ENCODE measurements at places on chromosomes 7 and 10.

DNA sequence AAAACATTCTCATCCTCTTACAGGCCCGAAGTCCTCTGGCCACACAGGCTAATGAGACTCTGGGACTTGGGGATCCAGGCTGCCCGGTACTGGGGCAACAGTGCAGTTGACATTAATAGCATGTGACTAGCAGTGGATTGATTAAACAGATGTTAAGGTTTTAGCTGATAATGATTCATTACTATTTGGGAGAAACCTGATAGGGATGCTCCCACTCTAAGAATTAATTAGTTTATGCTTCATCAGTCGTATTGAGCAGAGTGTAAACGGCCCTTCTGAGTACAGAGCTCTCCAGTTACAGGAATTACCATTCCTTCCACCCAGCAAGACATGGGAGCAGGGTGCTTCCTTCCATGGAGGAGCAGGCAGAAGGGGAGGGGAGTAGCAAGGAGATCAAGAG, 82.7 kb downstream of the RPS24 start:
- no peak for DNase-seq

DNA sequence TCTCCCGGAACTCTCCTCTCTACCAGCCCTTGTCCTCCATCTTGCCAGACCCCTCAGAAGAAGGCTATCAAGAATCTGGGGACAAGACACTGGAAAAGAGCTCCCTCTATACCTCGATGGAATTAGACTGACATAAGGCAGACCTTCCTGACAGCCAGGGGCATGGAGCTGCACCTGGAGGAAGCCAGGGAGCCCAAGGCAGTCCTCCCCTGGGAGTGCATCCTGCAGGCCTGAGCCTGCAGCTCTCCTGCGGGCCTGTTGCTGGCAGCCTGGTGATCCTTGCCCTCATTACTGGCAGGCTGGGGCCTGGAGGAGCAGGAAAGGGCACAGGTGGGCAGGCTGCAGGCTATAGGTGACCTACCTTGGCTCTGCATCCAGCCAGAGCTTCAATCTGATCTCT, 323.4 kb downstream of the GRID1 start:
- DNase-seq, result no peak

DNA sequence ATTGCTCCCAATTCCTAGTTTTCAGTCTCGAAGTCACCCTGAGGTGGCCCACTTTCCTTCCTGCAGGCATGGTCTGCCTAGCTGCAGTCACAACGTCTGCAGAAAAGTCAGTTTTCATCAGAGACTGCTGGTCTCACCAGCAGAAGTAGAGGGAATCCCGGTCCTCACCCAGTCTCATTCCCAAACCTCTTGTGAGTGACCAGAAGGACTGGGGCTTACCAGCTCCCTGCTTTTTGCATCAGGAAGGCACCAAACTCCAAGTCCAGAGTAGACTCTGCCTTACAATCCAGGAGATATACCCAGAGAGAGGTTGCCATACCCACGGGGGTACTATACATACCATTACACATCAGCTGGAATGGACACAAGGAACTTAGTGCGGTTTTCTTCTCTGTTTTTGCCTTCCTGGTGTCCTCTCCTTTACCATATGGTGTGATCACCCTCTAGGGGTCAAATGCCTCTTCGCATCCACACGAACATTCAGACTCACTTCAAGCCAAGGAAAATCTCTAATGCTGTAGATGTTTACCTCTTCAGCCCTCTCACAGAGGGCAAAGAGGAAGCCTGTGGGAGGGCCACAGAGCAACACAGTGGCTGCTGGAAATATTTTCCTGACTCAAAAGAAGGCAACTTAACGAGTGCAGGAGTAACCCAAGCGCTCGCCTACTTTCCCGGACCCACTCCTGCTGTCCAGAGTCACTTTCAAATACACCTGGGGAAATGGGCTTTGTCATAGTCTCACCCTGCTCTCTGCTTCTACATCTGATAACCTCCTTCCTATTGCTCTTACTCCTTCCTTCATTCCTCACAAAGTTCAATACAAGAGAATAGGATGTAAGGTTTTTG, 220.9 kb downstream of the C7orf25 start:
- peak; percentile 17 for DNase-seq

DNA sequence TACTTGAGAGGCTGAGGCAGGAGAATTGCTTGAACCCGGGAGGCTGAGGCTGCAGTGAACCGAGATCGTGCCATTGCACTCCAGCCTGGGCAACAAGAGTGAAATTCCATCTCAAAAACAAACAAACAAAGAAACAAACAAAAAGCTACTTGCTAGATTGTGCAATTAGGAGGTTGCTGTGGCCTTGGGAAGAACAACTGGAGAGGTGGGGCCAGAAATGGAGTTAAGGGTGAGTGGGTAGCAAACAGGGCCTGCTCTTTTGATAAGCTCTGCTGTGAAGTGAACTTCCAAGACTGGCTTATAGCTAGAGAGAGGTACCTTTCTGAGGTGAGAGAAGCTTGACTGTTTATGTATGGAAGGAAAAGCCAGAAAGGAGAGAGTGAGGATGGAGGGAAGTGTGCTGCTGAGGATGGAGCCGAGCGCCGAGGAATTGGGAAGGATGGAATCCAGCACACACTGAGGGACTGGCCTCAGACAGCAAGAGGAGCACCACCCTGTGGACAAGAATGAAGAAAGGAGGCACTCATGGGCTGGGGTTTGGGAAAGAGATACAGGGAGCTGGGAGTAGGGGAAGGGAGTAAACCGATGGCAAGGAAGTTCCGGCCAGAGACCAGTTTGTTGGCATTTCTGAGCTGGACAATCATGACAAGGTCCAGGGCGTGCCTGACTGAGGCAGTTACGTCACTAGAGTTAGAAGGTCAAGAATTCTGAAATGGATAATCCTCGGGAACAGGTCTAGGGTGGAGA, 7.0 kb upstream of the RPEL1 start:
- no peak for DNase-seq

GRCh38 chr10:97572214-97572989, at the start of gene ANKRD2:
Gene ANKRD2 (plus strand): TSS chr10:97572779. CDS start chr10:97572789, 10 bp downstream.
- peak; percentile 93 for DNase-seq

DNA sequence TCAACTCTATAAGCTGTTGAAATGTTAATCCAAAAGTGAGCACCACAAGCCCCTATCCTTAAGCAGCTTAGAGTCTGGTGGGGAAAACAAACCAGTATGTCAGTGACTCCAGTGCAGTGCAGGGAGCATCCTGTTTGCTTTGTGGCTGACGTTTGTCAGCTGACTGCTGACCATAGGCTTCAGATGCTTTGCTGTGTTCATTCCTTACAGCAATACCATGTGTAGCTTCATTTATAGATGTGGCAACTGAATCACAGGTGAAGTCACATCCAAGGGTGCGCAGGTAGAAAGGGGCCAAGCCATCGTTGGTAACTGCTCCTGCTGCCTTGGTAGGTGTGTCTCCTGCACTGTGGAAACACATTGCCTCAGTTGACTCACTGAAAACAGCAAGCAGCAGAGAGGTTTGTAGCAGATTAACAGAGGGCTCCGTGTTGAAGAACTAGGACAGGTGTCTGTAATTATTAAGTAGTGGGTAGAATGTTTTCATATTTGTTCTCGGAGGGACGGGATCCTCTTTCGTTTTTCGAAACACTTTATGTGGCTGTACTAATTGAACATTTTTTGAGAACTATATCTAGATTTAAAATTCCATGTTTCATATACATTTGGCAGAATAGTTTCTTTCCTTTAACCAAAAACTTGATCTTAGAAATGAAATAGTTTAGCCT, 2.0 kb downstream of the INSIG1 start:
- peak; percentile 34 for DNase-seq

DNA sequence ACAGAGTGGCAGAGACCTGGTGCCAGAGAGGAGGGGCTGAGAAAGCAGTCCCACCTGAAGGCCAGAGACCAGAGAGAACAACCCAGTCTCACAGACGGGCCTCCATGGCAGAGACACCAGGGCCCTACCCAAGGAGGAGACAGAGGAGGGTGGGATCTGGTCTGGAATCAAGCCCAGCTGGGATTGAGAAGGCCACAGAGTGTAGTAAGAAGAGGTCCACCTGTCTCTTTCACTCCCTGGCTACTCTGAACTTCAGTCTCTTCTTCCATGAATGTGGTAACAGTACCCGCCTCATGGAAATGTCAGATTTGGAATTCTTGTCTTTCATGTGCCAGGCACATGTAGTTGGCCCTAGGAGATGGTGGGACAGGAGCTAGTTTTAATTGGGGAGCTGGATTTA, 55.6 kb downstream of the CLIP2 start:
- no peak for DNase-seq

GRCh38 chr7:135272303-135272702, 38.7 kb downstream of the STRA8 start:
- no peak for DNase-seq

DNA sequence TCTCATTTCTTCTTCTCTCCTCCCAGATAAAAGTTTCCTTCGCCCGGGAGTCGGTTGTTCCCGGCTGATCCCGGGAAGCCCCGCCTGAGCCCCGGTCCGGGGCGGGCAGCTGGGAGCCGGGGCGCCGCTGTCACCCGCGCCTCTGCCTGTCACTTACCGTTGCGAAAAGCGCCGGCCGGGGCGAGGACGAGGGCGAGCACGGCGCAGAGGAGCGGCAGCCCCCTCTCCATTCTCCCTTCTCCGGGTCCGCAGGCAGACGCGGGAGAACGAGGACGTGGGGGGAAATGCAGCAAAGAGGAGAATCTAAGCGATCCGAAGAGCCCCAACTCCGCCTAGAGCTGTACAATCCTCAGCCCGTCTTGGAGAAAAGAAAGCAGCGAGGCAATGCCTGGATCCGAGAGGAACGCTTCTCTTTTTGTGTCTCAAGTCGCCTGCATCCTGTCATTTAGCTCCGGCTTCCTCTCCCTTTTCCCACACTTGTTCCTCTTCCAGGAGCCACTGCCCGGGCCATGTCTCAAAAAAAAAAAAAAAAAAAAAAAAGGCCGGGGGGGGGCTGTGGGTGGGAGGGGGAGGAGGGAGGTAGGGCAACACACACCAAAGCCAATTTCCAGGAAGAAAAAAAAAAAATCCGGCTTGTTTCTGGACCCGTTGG, at the start of gene NRP1:
Gene NRP1 (minus strand): TSS at position 515 of the 652 bp plus-strand sequence. CDS start 285 bp downstream, at position 230.
- DNase-seq, result peak; percentile 50

DNA sequence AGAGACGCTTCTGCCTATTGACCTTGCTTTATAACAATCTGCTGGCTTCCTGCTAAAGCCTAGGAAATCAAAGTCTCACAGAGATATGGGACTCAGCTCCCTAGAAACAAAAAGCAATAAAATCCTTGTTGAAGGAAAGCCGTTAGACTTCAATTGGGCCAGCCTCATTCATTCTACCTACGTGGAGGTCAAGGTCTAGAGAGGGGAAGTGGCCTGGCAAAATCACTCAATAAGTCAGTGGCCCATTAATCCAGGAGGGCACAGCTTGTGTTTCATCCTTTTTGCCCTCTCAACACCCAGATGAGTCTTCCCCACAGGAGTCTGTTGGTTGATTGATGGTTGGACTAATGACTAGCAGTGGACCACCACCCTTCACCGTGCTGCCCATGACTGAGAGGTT, 40.5 kb upstream of the ACSL5 start:
- no peak for DNase-seq

- DNase-seq, result no peak
Measured at GRCh38 chr7:22611758-22612079, 111.7 kb upstream of the STEAP1B start.

DNA sequence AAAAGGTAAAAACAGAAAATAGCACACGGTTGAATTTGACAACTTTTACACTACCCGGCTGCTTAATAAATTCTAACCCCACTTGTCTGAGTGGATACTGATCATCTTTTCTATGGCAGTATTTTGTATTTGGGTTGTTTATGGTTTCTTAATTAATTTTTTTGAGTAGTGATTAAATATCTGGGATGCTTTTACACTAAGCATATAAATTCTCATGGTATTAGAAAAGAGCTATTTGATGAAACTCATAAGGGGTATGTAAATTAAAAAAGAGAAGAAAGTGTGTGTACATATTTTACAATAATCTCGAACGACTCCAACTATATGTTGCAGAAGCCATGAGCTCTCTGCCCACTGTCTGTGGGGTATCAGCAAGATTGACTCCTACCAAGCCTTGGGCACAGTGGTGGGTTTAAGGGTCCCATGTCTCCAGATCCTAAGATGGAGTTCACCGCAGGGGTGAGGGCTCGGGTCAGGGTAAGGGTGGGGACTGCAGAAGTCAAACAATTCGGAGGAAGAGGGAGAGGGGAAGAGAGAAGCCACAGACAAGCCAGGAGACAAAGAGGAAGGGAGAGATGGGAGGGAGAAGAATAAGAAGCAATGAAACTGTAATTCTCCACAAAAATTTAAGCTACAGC, 7.6 kb upstream of the HOXA13 start:
- DNase-seq, result no peak

DNA sequence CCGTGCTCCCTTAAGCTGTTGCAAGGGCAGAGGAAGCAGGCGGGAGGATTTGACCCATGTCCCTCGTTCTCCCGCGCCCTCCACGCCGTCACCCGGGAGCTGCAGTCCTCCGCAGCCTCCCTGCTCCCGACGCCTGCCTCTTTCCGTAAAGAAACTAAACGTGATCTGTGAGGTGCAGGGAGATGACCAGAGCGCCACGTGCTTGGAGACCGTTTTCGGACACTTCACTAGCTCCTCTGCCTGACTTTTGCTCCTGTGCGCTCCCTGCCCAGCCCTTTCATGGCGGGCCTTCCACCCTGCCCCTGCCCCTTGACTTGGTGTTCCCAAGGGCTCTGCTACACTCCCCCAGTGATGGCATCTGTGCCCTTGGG, 171.2 kb downstream of the LSM5 start:
- no peak for DNase-seq

- no peak for DNase-seq
Measured at GRCh38 chr10:88896994-88897853, 17.2 kb downstream of the STAMBPL1 start.

- DNase-seq, result no peak
Measured at GRCh38 chr10:131804551-131805295, 96.1 kb upstream of the PPP2R2D start.

DNA sequence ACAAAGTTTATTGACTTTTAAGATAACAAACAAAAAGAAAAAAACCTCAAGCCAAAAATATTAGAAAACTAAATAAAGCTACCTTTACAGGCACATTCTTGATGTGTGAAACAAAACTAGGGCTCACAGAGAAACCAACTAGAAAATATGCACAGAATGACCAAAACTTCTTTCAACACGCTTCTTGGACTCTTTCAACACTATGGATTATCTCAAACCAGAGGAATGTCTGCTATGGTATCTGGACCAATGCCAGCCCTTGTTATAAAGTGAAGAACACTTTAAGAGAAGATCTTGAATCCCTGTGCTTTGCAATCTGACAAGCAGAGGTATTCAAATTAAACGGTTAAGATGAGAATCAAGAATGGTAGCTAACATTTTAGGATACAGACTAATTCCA, 76.6 kb downstream of the DNAJC1 start:
- DNase-seq, result no peak
